ENCODE measurements at places on chromosomes 11 and 22.

GRCh38 chr11:122025757-122026156, 90.3 kb downstream of the BLID start:
- DNase-seq, result no peak

DNA sequence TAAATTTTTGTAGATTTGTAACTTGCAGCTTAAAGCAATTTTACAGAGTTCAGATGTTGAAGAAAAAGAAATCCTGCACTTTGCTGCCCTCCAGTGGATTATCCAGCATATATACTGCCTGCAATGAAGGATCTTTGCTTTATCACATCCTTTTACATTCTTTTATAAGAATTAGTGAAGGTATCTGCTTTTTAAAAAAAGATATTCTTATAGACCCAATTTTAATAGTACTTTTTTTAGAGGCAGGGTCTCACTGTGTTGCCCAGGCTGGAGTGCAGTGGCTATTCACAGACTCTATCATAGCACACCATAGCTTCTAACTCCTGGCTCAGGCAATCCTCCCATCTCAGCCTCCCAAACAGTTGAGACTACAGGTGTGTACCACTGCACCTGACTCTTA, 60.7 kb downstream of the TTC17 start:
- DNase-seq, result peak; percentile 45

DNA sequence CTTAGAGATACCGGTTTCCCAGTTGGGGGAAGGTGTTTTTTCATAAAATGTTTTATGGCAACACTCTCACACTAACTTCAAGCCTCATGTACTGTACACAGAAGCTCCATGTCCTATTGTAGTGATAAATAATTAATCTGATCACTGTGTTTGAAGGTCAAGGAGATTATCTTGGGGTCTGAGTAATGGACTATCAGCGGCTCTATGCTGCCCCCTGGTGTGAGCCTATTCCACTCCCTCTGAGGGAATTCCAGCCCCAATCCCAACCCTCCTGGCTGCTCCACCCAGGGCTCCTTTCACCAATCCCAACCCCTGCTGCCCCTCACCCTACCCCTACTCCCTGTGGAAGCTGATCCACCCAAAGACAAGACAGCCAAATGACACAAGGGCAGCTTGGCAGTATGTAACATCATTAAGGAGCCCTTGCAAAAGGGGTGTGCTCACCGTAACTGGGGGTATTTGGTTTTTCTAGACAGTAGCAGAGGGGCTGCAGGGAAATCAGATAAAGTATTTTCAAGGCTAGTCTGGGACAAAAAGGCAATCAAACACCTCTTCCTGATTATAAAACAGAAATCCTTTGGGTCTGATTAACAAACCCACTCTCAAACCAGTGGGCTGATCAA, 22.3 kb downstream of the HPS4 start:
- DNase-seq, result peak; percentile 47

DNA sequence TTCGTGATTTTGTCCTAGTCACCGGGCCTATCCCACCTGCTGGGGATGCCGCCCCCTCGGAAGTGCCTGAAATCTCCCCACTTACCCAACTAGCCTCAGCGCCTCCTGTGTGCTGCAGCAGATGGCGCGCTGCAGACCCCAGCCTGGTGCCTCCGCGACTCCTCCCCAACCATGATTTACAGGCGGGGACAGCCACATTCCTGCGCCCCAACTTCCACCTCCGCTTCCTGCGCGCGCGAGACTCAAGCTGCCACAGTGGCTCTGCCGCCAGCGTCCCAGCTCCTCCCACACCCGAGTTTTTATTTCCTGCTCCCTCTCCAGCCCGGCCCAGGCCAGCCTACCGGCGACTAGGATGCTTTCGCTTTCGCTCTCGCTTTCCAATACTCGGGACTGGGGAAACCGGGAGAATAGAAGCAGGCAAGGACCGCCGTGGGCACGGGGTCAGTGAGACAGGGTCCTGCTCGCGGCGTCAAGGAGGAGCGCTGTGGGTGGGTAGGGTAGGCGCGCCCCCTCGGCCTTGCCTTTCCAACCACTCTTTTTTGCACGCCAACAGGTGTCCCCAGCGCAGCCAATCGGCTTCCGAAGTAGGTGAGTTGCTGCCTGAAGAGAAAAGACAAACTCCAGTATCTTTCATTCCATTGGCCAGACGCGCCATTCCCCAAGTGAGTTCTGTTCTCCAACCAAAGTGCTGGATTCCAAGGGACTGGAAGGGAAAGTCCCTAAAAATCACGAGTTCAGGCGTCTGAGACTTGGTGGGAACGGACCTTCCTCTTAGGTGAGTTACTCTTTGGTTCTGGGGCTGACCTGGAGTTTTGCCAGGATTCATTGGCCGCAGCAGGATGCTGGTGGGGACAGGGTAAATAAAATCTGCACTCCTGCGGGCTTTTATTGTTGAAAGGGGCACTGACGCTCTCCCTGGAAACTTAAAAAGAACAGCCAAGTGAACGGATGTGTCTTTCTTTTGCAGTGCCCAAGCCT, at the start of gene FAM111A:
Gene FAM111A (plus strand): TSS at position 327 of the 978 bp plus-strand sequence. CDS start 6,017 bp downstream, outside the sequence.
- DNase-seq, result peak; percentile 94

GRCh38 chr11:112437096-112437495, 176.4 kb upstream of the PLET1 start:
- no peak for DNase-seq

DNA sequence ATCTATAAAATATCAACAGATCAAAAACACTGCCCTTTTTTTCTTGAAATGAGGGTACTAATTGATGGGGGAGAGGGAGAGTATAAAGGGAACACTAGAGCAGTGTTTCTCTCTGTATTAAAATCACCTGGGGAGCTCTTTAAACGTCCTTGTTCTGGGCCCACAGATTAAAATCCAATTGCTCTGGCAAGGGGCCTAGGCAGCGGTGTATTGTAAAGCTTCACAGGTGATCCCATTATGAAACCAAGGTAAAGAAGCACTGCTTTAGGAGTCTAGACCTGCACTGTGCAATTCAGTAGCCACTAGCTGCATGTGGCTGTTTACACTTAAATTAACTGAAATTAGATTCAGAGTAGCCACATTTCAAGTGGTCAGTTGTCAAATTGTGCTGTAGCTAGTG, 3.0 kb downstream of the AQP11 start:
- no peak for DNase-seq

GRCh38 chr11:9839550-9839949, 175.7 kb downstream of the SWAP70 start:
- no peak for DNase-seq

- no peak for DNase-seq
These were observed 499.1 kb downstream of the INSC start for GRCh38 chr11:15613789-15614188.

Data from GM12865 (cell line).